Activated CD8-positive, alpha-beta memory T cell treated with anti-CD3 and anti-CD28 coated beads, Interleukin-2, amount 50 U/mL, for 4 hours (primary cell): ENCODE measurements at places on chromosomes 5 and 9.

GRCh38 chr5:54900984-54901725 lies 84.2 kb downstream of the ESM1 start:
- DNase-seq = no peak

GRCh38 chr5:166083183-166083959 lies 2208.1 kb upstream of the WWC1 start:
- DNase-seq = no peak

- DNase-seq = no peak
These were observed 524.2 kb downstream of the SPATA31D1 start for GRCh38 chr9:82512728-82513127.

DNA sequence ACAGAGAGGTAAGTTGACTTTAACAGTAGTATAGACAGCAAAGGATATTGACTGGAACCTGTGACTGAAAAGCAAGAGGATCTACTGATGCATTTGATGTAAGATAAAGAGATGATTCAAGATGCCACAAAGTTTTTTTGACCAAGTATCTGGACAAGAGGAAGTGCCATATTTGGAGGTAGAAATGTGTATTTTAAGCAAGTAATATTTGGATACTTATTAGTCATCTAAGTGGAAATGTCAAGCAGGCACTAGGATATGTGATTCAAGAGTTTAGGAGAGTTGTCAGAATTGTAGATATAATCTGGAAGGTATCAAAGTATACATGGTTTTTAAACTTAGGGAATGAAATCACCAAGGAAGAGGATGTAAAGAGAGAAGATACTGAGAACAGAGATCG lies 686.1 kb upstream of the CHD1 start:
- no peak for DNase-seq

DNA sequence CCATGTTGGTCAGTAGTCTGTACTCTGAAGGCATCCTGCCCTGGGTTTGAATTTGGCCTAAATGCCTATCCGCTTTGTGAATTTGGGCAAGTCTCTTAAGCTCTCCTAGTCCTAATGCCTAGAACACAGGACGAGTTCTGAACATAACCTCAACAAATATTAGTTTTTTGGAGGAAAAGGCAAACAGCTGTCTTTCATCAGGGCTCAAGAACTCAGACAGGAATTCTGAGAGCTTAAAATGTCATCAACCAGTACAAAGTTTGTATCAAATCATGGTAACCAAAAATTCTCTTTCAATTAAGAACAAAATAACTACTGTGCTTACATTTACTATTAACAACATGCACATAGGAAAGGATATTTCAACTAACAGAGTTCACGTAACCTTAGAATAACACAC lies 182.5 kb upstream of the PPP1R2B start:
- no peak for DNase-seq

- DNase-seq = no peak
These were observed 105.9 kb downstream of the UNC13B start for GRCh38 chr9:35267710-35268109.
